ENCODE measurements at places on chromosomes 2 and 18.
A peak's percentile ranks its signal among the peaks of the same experiment; 100 is the strongest.

DNA sequence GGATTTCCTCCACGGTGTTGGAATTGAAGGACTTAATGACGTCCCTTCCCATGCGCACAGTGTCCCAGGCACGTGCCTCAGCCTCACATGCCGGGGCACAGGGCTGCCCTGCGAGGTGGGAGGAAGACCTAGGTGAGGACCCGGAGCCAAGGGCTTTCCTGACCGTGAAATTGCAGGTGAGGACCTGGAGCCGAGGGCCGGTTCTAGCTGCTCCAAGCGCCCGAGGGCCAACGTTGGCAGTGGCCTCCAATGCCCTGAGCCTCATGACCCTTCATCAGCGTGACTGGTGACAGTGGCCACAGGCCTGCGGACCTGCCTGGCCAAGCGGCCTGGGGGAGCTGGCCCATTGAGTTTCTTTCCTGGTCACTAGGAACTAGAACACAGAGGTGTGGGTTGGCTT is 338.2 kb upstream of the MYT1L start:
- DNase-seq, result no peak

DNA sequence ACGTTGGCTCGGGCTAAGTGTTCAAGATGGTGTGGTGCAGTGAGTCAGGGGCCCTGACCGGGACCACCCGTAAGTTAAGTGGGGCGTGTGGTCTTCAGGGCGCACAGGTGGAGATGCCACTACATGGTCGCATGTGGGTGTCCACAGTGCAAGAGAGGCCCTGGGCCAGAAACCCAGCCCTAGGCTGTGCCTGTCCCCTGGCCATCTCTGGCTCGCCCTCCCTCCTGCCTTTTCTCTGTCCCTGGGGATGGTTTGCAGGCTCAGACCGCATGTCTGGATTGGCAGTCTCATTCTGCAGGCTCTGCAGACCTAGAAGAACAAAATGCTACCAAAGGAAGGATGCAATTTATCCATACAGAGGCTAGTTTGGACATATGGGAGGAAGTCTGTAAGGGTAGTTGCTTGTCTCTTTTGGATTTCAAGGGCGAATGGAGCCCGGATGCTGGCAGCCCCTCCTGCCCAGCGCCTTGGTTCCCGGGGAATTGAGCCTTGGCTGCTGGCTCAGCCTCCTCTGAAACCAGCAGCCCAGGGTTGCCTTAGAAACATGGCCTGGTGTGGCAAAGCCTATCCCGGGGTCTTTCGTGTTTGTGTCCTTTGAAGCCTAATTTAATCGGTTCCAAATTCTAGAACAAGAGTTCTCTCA is 417.5 kb upstream of the HS6ST1 start:
- DNase-seq, result no peak

- DNase-seq, result no peak
Observed at GRCh38 chr2:173502296-173502695, 147.6 kb downstream of the CDCA7 start.

DNA sequence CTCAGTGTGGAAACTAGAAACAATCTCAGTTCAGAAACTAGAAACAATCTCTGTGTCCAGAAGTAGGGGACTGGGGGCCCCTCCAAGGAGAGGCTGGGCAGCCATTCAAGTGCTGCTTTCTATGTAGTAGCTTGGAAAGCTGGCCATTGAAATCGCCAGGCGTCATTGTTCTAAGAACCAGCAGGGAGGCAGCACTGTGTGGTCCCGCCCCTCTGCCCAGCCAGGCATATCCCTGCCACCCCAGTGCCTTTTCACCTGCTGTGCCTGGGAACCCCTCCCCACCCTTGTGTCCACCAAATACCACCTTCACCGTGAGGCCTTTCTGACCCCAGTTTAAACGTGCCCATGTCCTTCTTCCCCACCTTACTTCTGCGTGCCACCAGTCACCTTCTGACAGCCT is 221.6 kb downstream of the GBX2 start:
- DNase-seq, result no peak

GRCh38 chr2:120732506-120733237 is 3.0 kb upstream of the GLI2 start:
- no peak for DNase-seq

DNA sequence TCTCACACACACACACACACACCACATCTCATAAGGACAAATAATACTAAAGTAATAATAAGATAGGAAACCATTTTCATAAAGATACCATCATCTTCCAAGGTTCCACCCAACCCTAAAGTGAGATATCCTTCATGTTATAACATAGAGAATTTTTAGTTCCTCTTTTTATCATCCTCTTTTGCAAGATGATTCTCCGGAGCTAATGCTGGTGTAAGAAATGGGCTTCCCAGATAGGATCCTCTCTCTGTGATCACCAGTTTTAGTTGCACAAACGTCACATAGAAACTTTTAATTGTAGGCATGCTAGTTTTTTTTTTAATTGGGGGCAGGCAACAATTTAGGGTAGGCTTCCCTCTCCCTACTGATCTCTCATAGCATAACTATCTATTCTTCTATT is 49.6 kb downstream of the ARHGAP25 start:
- no peak for DNase-seq

- DNase-seq, result no peak
Observed at GRCh38 chr2:191748528-191749180, 70.7 kb downstream of the NABP1 start.

- no peak for DNase-seq
Observed at GRCh38 chr2:61220768-61221167, 58.8 kb downstream of the C2orf74 start.

DNA sequence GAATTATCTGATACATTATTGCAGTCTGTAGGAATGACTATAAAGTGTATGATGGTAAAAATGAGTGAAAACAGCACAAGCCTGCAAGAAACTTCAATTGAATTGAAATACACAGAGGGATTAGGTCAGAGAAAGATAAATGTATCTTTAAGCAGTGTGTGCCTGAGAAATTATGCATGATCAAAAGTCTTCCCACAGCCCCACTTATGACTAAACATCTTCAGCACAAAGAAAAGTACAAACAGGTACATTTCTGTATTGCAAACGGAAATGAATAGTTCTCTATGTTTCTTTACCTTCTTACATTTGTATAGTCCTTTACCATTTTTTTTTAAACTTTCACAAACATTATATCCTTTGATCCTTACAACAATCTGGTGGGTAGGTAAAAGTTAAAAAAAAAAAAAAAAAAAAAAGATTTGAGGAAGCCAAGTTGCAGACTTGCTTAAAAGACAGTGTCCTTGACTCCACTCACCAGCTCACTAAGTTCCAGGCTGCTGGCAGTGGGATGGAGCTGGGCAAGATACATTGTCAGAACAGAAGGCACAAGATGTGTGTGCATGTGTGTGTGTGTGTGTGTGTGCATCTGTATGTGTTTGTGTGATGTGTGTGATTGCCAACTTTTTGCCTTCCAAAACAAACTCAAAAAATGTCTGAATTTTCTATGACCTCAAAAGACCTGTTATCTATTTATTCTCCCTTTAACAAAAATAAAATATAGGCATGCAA is 423.7 kb upstream of the ACVR2A start:
- no peak for DNase-seq

- DNase-seq, result no peak
Observed at GRCh38 chr2:12923907-12924610, 207.3 kb downstream of the TRIB2 start.

DNA sequence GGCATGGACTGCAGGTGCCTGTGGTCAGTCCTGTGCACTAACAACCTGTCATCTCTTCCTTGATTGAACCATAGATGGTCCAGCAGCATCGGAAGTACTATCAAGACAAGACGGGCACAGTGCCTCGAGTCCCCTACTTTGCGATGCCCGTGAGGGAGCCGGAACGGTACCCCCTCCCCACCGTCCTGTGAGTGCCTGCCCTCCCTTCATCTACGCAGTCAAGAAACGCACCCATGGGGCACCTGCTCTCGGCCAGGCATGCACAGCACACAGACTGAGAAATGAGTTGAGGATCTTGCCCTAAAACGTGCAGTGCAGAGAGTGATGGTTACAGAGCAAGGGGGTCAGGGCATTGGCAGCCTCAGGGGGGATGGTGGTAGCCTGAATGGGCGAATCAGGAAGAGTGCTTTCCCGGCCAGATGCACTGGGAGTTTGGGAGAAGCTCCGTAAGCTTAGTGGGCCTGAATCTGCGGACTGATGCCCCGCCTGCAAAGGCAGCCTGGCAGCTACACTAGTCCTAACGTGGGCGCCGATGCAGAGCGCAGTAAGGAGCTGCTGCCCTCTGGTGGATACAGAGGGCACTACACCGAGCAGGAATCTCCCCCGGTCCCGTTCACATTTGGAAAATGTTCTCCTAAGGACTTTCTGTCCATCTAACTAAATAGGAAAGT is 63.6 kb downstream of the CIB4 start:
- DNase-seq, result peak; percentile 75

All from activated CD4-positive, alpha-beta T cell treated with anti-CD3 and anti-CD28 coated beads for 48 hours (primary cell).